Nucleus accumbens (tissue), 56 donors: ENCODE measurements at places on chromosomes 7 and 10.

GRCh38 chr7:18013936-18014335 lies 13.7 kb downstream of the PRPS1L1 start:
- no peak for DNase-seq

- DNase-seq: no peak
Observed at GRCh38 chr7:116786791-116787443, 75.5 kb upstream of the CAPZA2 start.

GRCh38 chr10:114045136-114046086 lies 1.7 kb downstream of the ADRB1 start:
- no peak for DNase-seq

DNA sequence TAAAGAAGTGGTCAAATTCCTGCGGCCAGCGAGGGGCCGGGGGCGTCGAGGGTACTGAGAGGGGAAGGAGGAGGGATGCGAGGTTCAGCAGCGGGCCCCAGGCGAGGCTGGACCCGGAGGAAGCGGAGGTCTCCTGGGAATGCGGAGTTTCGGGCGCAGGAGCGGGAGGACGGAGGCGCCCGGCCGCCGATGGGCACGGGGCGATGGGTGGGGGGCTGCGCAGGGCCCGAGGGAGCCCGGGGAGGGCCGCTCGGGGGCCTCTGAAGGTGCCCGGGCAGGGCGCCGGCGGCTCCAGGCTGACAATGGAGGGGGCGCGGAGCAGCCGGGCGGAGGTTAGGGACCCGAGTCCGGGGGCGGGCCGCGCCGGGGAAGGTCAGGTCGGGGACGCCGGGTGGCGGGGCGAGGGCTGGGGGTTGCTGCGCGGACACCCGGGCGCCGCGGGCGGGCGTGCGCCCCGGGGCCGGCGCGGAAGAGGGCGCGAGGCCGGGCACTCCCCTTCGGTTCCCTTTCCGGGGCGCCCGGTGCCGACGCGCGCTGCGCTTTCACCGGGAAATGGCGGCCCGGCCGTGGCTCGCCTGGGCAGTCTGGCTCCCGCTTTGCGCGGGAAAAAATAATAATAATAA lies 683 bp downstream of the MACROH2A2 start:
- DNase-seq: no peak

- no peak for DNase-seq
Observed at GRCh38 chr10:132397671-132398565, 918 bp downstream of the PWWP2B start.

- no peak for DNase-seq
Observed at GRCh38 chr10:79084012-79084971, 15.5 kb downstream of the ZMIZ1 start.

DNA sequence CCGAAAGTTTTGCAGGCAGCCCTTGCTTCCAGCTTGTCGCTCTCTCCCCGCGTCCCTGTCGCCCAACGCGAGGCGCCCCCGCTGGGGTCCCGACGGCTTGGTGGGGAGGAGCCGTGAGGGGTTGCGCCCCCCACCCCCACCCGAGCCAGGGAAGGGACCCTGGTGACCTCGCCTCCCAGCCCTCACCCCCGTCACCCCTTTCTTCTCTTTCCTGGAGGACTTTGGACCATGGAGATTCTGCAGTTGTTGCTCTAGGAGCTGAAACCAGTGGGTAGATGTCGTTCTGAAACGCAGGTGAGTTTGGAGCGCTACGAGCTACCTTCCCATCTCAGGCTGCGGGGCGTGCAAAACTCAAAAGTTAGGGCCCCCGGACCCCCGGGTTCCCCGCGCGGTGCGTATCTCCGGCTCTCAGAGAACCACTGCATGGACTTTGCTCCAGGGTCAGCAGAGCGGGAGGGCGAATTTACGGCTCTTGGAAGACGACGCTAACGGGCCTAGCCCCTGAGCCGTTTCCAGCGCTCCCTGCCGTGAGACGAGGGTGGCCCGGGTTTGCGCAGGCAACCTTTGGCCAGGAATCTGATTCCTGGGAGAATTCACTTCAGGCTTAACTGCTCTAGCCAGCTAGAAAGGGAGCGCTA lies 684 bp upstream of the ATXN7L1 start:
- DNase-seq: no peak

DNA sequence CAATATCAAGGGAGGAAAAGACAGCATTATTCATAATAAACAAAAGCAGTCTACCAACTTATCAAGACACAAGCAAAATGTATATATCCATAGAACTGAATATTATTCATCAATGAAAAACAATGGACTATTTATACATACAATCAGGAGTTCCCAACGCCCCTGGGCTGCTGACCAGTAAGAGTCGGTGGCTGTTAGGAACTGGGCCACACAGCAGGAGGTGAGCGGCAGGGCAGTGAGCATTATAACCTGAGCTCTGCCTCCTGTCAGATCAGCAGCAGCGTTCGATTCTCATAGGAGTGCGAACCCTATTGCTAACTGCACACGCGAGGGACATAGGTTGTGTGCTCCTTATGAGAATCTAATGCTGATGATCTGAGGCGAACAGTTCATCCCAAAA lies 71.7 kb upstream of the GPR22 start:
- DNase-seq: no peak

DNA sequence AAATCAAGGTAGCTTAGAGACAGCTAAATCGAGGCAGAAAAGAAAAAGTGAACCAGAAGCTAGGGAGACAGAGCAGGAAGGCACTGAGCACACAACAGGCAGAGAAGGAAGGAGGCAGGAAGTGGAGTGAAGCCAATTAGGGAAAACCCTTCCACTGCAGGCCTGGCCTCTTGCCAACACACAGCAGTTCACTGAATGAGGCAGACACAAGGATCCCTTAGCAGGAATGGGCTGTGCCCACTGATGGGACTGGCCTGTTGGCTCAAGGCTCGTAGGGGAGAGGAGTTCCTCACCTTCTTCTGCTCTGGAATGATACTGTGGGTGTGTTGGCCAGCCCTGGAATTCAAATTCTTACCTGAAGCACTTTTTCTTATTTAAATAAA lies 220.3 kb upstream of the STK17A start:
- DNase-seq: no peak
